RPMI7951 (cell line): ENCODE measurements at places on chromosomes 2 and 18. TPM values are rescaled to one million over a fixed set of nuclear protein-coding genes. Genes with fewer than 3 reads are reported as not detected.
A peak's percentile ranks its signal among the peaks of the same experiment; 100 is the strongest.

The KCNG2 gene
- not detected in 2 replicates for total RNA-seq

The PROC gene
- total RNA-seq = 0.48 TPM in 1 of 2 replicates, not detected in the other

The REG3A gene
- total RNA-seq = not detected in 2 replicates

The CSRNP3 gene
- not detected in 2 replicates for total RNA-seq

The DNAH6 gene
- 0.10 and 0.12 TPM in 2 replicates for total RNA-seq

GRCh38 chr2:217248312-217248935 is 388.6 kb upstream of the TNP1 start:
- peak; percentile 63 for DNase-seq

DNA sequence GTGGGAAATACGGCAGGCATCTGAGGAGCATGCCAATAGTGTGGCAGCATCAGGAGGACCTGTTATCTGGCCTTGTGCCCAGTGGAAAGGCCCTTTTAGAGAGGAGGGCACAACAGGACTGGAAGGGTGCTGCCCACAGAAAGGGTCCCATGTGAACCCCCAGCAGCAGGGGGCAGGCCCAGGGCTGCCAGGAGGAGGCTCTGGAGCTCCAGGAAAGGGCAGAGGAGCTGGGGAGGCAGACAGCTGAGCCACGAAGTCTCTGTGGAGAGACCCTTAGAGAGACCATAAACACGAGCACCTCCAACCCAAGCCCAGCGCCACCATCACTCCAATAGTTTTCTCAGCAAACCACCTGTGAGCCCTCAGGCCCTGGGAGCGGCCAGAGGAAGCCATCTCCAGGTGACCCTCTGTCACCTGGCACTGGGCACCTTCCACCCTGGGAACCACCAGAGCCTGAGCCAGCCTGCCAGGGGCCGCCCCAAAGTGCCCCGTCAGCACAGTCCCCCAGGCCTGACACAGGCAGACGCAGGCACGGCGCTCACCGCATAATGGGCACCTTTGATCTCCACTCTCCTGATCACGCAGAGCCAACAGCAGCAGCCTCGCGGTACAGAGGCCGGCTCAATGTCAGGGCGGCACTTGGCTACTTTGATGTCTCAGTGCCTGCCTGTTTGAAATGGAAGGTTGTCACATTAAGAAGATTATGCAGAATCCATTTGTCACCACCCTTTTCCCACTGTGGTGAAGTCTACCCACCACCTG is 162.5 kb upstream of the RAB6C start:
- no peak for DNase-seq

DNA sequence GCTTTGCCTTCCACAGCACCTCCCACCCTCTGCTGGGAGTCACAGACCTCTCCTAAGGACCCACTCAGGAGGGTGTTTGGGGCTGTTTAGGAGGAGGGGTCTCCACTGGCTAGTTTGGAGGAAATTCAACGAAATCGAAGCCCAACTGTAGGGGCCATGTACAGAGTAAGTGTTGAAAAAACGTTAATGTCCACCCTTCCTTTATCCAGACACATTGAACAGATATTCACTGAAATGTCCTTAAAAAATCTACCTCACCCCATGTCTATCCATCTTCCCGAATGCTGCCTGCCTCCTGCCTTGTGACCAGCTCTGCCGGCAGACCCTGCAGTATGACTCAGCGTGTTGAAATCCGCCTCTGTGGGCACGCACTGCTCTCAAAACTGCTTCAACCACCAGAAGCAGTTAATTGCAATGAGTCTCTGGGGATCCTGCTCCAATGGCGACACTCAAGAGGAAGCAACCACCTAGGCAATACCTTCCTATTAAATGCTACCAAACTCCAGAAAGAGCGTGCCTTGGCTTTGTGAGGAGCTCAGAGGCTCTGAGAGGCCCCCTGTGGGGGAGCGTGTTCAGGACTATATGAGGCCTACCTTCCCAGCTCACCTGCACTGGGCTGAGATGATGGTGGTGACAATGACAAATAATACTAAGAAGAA is 61.4 kb upstream of the RTN4 start:
- DNase-seq = peak; percentile 95

- no peak for DNase-seq
These were observed 116.2 kb downstream of the MEMO1 start for GRCh38 chr2:31894656-31895055.

DNA sequence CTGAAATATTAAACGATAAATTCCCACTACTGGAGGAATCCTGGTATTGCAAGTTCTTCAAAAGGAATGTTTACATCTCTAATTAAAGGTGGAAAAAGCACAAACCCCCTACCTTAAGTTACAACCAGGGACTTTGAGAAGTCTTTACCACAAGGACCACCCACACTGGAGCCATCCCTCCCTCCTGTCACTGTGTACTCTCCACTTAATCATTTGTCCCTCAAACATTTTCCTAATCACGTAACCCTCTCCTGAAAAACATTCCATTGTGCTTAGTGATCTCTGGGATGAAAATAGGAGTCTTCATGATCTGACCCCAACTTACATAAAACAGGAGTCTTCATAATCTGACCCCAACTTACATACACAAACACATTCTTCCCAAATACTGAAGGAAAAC is 85.7 kb downstream of the SUCLG1 start:
- peak; percentile 34 for DNase-seq

GRCh38 chr2:168573128-168573903 is 117.2 kb downstream of the CERS6 start:
- peak; percentile 38 for DNase-seq

DNA sequence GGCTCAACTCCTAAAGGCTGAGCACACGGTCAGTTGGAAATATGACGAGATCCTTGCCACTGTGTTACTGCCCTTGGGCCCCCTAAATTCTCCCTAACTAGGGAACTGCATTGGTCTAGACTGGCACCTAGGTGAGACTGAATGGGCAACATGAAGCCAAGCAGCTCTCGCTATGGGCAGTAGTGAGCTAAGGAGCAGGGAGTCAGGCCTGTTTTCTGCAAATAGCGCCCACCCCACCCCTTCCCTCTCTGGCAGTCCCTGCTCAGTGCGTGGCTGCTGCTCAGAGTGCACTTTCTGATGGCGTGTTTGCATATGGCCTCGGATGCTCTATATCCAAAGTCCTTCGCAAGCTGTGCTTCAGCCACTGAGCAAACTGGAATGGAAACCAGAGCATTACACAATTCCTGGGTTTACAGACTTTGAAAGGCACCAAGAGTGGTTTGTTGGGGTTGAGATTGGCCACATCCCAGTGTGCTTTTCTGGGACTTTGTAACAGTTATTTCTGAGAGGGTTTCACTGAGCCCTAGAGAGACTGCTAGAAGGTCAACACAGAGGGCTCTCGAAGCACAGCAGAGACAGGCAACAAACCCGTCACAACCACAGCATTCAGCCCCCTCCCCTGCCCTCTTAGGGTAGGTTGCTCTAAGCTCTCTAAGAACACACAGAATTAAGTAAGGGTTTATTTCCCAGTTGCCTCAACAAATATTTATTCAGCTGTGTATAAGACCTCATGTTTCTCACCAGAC is 419.9 kb downstream of the STK39 start:
- no peak for DNase-seq

DNA sequence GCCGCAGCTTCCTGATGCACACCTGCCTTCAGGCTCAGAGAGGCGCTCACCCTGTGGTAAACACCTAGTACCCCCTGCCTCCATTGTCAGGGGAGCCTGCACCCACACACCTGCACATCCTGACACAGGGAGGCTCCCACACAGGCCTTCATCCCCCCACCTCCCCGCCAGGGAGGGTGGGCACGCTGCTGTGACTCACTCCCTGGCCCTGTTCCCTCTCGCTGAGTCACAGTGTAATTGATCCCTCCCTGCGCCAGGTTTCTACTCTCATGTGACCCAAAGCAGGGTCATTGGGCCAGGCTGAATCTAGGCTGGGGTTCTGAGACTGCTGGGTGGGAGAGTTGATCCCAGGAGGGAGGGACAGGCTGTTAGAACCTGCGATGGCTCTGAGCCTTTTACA is 8.5 kb upstream of the CELF4 start:
- no peak for DNase-seq

- DNase-seq = peak; percentile 53
These were observed 43.6 kb downstream of the FECH start for GRCh38 chr18:57542812-57543427.

GRCh38 chr18:26017929-26018328 is 72.5 kb downstream of the SS18 start:
- no peak for DNase-seq

DNA sequence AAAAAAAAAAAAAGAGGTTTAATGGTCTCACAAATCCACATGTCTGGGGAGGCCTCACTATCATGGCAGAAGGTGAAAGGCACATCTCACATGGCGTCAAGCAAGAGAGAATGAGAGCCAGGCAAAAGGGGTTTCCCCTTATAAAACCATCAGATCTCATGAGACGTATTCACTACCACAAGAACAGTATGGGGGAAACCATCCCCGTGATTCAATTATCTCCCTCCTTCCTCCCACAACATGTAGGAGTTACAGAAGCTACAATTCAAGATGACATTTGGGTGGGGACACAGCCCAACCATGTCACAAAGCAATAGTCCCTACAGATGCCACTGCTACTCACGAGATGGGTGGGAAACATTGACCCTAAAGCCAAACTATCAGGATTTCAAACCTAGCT is 392.7 kb upstream of the ID2 start:
- DNase-seq = no peak
